ENCODE measurements at places on chromosomes 7 and 10. TPM values are rescaled to one million over a fixed set of nuclear protein-coding genes. Genes with fewer than 3 reads are reported as not detected.

The NOLC1 gene
- total RNA-seq: 191 TPM

The SVIL gene
- total RNA-seq: 15.4 TPM

The CDC123 gene
- total RNA-seq: 185 TPM

The SAP25 gene
- 5.8 TPM for total RNA-seq

The ZNF138 gene
- total RNA-seq: 20.2 TPM

The GIMAP5 gene
- not detected for total RNA-seq

The NEURL1 gene
- total RNA-seq: 0.73 TPM

The CHAT gene
- total RNA-seq: not detected

The C10orf105 gene
- 0.48 TPM for total RNA-seq

The IL15RA gene
- total RNA-seq: 0.98 TPM

The TEX47 gene
- total RNA-seq: not detected

The INA gene
- total RNA-seq: 17.4 TPM

The UCN3 gene
- total RNA-seq: not detected

The OTUD1 gene
- total RNA-seq: 6.6 TPM

The EPO gene
- 0.95 TPM for total RNA-seq

The TTYH3 gene
- 169 TPM for total RNA-seq

The MCM10 gene
- total RNA-seq: 60.3 TPM

The SPDYE6 gene
- not detected for total RNA-seq

The PRSS37 gene
- total RNA-seq: not detected

The KEL gene
- 1.8 TPM for total RNA-seq

The CYP26C1 gene
- 0.21 TPM for total RNA-seq

The TUBAL3 gene
- total RNA-seq: not detected

The SHH gene
- total RNA-seq: not detected

The CNPY1 gene
- total RNA-seq: not detected

The CELF2 gene
- 22.9 TPM for total RNA-seq

The PSAP gene
- 386 TPM for total RNA-seq

The SMO gene
- 61.2 TPM for total RNA-seq

The PTPRZ1 gene
- total RNA-seq: 135 TPM

The NRG3 gene
- total RNA-seq: 4.3 TPM

The LRRTM3 gene
- 0.48 TPM for total RNA-seq

The ASB10 gene
- total RNA-seq: not detected

The DGKB gene
- 2.6 TPM for total RNA-seq

The ST8SIA6 gene
- 1.1 TPM for total RNA-seq

The GJD4 gene
- not detected for total RNA-seq

The WNT8B gene
- 0.67 TPM for total RNA-seq

The AQP1 gene
- 0.17 TPM for total RNA-seq

The CPA4 gene
- not detected for total RNA-seq

The NEBL gene
- total RNA-seq: 10.5 TPM
